Kidney (tissue), 22 donors: ENCODE measurements at places on chromosomes 2 and 18.

- peak; percentile 98 for DNase-seq
Observed at GRCh38 chr18:55589625-55590291, 1.8 kb upstream of the TCF4 start.

DNA sequence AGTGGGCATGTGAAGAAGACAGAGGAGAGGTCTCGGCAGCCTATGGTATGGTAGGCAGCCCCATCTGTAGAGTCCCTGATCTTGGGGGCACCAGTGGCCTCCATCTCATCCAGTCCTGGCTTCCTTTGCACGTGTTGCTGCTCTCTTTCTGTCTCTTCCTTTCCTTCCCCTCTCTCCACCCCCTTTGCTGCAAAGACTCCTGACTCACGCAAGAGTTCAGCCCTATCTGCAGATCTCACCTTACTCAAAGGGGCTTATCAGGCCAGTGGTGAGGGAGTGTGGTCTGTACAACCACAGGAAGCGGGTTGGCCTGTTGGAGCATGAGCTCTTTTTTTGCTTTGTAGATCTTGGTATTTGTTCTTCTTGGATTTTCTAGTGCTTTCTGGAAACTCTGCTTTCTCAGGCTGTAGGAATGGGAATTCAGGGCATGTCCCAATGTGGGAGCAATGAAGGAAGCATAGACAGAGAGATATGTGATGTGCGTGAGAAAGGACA is 14.6 kb upstream of the NT5DC4 start:
- DNase-seq: no peak

GRCh38 chr2:49261781-49262180 is 107.5 kb upstream of the FSHR start:
- no peak for DNase-seq

DNA sequence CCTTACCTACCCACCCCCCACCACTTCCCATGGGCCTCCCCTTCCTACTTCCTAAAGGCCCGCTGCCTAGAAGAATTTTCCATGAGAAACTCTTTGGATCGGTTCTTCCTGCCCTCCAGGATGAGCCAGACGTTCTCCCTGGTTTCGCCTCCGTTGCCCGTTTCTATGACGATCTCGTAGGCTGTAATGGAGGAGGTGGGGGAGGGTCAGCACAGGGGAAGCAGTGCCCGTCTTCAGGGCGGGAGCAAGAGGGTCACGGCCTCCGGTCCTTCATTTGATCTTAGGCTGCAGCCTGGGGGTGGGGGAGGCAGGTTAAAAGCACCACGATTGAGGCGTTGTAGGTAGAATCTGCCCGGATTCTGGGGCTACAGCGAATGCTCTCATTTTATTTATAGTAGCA is 172.0 kb downstream of the LOXHD1 start:
- no peak for DNase-seq

GRCh38 chr2:16014041-16014787 is 73.9 kb downstream of the MYCN start:
- peak; percentile 75 for DNase-seq

DNA sequence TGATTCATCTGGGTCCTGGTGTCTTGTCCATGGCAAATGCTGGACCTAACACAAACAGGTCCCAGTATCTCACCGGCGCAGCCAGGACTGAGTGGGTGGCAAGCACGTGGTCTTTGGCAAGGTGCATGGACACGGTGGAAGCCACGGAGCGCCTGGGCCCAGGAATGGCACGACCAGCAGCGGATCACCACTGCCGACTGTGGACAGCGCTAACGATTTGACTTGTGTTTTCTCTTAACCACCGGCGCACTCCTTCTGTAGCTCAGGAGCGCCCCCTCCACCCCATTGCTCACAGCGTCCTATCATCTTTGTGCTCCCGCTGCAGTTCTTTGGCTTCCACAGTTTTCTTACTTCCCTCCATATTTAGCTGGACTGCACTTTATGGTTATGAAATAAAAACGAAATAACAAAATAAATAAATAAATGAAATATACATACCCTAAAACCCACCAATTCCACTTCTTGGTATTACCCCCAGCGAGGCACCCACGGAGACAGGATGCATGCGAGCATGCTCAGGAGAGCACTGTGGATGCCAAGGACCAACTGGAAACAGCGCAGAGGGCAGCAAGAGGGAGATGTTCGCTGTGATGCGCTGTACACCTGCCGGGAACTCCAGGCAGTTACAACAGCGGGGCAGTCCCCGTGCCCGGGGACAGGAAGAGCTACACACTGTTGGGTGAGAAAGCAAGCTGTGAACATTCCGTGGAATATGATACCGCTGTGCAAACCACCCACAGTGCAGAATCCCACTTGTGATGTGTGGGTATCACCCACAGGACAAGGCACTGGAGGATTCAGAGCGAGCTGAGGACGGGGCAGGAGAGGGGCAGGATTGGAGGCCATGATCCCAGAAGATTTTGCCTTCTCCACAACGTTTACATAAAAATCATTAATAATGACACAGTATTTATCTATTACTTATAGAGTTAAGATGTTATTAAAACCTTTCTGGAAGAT is 7.0 kb upstream of the CIDEA start:
- peak; percentile 39 for DNase-seq

DNA sequence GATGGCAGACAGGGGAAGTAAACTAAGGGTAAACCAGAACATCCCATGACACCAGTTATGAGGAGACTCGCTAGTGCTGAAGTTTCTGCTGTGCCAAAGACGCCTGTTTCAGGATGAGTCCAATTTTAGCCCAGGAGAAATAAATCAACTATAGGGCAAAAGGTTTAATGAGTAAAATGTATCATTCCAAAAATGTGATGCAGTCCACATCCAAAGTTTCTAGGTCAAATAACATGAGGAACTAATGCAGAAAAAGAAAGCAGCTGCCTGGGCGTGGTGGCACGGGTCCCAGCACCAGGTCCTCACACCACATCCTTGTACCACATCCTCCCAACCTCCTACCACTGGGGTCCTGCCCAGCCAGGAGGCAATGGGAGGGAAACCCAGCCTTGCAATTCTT is 126.9 kb upstream of the CTAGE1 start:
- no peak for DNase-seq

DNA sequence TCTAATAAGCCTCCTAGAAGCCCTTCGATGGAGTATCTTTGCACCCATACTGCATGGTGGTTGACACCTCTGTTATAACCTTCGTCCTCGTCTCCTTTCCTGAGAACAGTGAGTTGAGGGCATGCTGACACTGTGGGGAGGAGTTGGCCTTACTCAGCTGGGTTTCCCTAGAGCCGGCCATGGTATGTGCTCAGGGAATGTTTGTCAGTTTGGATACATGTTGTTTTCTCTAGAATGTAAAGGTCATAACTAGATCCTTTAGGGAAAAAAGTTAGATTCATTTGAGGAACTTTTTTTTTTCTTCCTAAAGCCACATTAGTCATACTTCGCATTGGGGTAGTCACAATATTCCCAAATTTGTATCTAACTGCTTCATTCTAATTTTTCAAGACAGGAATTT is 106.0 kb upstream of the FOSL2 start:
- no peak for DNase-seq

- no peak for DNase-seq
Observed at GRCh38 chr2:106284255-106284654, 90.2 kb upstream of the UXS1 start.
